Activated CD8-positive, alpha-beta T cell treated with anti-CD3 and anti-CD28 coated beads for 36 hours (primary cell): ENCODE measurements at places on chromosomes 7 and 10. TPM values are rescaled to one million over a fixed set of nuclear protein-coding genes. Genes with fewer than 3 reads are reported as not detected.

- DNase-seq: peak; percentile 94
Measured at GRCh38 chr10:132447446-132448247, 50.6 kb downstream of the PWWP2B start.

- DNase-seq: peak; percentile 92
Measured at GRCh38 chr10:102645741-102646609, 1.7 kb downstream of the TRIM8 start.

SRRM3 gene
- not detected for total RNA-seq

DNA sequence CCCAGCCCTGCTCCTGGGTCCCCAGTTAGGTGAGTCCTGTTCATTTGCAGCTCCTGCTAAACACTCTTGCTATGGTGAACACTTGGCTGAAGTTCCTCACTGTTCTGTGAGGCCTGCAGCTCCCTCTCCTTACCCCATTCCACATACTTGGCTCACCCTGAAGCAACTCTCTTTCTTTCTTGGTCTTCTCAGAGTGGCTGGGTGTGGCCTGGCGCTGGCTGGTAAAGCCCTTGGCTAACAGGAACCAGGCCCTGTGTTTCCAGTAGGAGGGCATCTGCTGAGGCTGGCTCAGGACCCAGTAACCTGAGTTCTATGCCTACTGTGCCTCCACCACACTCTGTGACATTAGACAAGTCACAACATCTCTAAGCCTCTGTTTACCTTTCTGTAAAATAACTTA, 53.1 kb upstream of the COL13A1 start:
- DNase-seq: no peak

DNA sequence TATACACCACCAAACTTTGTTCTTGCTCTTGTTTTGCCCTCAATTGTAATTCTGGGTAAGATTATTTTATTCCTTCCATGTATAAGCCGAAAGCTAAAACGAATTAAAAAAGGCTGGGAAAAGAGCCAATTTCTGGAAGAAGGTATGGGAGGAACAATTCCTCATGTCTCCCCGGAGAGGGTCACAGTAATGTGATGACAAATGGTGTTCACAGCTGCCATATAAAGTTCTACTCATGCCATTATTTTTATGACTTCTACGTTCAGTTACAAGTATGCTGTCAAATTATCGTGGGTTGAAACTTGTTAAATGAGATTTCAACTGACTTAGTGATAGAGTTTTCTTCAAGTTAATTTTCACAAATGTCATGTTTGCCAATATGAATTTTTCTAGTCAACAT, 12.5 kb upstream of the CFAP69 start:
- no peak for DNase-seq

ATOH7 gene
- total RNA-seq: not detected

DNA sequence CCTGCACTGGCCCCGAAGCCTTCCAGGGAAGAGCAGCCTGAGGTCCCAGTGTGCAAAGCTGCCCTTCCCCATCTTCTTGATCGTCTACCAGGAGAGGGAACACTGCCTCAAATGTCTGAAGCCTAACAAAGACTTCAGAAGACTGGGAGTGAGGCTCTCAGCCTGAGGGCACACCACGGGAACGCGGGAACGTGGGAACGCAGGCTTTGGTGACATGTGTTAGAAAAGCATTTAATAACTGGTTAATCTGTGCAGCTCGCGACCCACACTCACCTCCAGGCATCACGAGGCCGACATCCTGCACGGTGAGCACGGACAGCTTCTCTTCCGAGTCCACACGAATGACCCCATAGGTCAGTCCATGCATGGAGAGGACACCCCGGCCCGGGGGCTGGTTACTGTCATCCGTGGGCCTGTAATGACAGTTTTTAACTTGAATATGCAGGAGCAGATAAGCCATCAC, 234.0 kb downstream of the ZMYND11 start:
- DNase-seq: no peak

DNA sequence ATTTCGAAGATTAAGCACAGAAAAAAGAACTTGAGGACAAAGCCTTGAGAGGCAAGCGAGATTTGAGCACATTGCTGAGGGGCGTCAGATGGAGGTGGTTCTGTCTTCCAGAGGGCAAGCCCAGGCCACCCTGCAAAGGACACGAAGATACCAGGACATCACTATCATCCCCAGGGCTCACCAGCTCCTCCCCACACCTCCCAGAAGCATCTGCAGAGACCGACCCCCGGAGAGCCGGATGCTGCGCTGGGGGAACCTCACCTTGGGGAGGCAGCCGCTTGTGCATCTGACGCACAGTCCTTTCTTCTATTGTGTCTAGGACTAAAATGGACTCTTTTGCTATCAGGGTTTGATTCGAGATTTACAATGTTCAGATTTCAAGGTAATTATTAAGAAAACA, 259.7 kb downstream of the DNAJB6 start:
- DNase-seq: no peak

GRCh38 chr10:94193466-94193924, 169.2 kb downstream of the NOC3L start:
- no peak for DNase-seq

PPP1R17 gene
- total RNA-seq: not detected

- DNase-seq: no peak
Measured at GRCh38 chr7:149846021-149846420, 7.8 kb downstream of the ZNF862 start.

PIK3AP1 gene
- 4.7 TPM for total RNA-seq

- DNase-seq: no peak
Measured at GRCh38 chr10:75505293-75505692, 73.9 kb downstream of the LRMDA start.

- DNase-seq: no peak
Measured at GRCh38 chr7:155401231-155401630, 56.7 kb upstream of the EN2 start.

GRCh38 chr7:155562106-155562505, 15.7 kb upstream of the CNPY1 start:
- DNase-seq: no peak

DNA sequence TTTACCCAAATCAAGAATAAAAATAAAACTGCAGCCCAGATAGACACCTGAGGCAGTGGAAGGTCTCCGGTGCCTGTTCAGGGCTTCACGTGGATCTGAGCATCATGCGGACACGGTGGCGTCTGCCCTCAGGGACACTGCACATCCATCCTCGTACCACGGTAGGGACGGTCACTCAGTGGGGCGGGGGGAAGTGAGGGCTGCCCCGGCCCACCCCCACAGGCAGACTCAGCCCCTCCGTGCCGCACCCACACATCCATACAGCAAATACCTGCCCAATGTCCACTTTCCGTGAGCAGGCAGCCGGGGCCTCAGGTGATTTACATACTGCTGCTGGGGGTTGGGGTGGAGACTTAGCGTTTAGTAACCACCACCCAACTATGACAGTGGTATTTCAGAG, 207.8 kb downstream of the DIP2C start:
- no peak for DNase-seq
